ENCODE measurements at places on chromosomes 3 and 15.

- DNase-seq = no peak
Measured at GRCh38 chr3:48294611-48295263, 38.7 kb downstream of the SPINK8 start.

DNA sequence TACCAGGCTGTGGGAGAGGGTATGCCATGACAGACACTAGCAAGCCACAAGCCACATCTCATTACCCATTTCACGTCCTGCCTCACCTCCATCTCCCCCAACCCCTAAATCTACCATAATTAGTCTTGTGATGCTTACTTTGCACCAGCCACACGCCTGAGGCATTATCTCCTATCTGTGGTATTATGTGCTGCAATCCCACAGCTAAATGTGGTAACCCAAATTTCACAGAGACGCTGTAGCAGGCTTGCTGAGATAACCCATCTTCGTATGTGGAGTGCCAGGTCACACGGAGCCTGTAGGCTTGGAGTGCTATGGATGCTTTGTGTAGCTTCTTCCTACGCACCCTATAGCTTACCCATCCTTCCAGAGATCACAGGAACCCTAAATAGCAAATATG, 256.7 kb upstream of the KCNH8 start:
- DNase-seq = no peak

- DNase-seq = no peak
Measured at GRCh38 chr3:102059145-102059943, 210.0 kb downstream of the NFKBIZ start.

- DNase-seq = no peak
Measured at GRCh38 chr3:10437995-10438901, 67.1 kb downstream of the ATP2B2 start.

DNA sequence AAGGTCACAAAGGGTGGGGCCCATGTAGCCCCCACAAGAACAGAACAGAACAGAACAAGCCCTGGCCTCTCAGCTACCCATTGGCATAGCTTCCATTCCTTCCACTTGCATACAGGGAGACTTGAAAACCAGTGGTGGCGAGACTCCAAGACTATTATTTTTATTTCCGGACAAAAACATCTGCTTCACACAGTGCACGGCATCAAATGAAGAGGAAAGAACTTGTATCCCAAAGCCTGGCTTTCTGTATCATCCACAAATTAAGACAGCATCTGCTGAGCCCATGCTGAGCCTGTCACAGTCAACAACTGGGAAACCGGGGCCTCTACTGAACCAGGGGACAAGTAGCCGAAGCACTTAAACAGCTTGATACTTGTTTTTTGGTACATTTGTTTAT, 56.0 kb downstream of the CLEC3B start:
- DNase-seq = no peak

GRCh38 chr3:116947809-116948208, 238.2 kb downstream of the TUSC7 start:
- DNase-seq = no peak

DNA sequence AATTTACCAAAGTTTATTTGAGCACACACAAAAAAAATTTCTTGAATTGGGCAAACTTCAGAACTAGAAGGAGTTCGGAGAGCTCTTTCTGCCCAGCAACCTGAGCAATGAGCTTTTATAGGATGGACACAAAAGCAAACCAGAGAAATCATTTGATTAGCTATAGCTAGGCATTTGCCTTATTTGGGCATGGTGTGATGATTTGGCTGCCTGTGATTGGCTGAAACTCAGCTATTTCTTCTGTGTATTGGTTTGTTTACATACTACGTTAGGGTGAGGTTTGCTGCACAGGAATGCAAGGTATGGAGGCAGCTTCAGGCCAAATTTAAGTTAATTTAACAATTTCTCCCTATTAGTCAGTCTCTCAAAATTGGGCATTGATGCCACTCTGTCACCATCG, 65.1 kb downstream of the NEK11 start:
- no peak for DNase-seq

DNA sequence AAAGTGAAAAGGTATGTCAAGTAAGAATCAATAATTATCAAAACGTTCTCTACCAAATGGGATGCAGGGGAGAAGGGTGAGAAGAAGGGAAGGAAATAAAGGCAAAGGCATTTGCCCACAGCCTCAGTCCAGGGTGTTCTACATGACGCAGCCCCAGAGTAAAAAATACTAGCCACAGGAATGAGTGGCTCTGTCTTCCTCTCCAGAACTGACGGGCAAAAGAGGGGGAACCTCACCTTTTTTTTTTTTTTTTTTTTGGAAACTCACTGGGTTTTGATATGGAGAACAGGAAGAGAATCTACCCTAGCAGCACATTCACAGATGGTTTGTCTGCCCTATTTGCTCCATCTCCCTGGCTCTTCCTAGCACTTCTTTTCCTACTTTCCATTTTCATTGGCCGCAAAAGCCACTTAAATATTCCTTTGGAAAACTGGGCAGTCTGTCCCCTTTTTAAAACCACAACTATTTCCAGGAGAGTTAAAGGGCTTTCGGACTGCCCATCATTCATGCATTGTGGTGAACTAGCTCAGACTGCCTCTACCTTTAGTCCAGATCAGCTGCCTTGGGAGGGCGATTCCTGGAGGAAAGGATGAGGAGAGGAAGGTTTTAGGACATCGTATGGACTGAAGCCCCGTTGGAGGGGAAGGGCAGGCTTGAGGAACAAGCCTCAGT, 28.2 kb downstream of the B3GNT5 start:
- DNase-seq = no peak

- no peak for DNase-seq
Measured at GRCh38 chr3:127951276-127951675, 36.2 kb downstream of the KBTBD12 start.

DNA sequence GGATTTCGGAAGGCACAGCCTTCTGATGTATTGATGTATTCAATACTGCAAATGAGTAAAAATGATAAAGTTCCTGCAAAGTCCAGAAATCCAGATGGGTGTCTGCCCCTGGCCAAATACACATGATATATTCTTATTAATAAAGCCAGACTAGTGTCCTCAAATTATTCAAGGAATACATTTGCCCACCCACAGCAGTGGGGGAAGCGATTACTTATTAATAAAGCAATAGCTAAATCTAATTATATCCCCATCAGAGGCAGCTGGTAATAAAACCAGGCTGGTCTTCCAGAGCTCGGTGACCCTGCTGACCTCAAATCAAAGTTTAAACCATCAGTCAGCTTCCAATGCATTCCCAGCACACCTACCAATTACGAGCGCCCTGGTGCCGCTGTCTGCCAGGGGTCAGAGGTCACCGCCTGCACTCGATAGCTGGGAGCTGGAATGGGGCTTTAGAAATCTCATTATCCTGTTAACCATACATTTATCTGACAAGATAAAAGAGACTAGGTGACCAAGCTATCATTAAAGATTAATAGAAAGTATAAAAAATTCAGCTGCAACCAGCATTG, 330.3 kb downstream of the UACA start:
- no peak for DNase-seq

DNA sequence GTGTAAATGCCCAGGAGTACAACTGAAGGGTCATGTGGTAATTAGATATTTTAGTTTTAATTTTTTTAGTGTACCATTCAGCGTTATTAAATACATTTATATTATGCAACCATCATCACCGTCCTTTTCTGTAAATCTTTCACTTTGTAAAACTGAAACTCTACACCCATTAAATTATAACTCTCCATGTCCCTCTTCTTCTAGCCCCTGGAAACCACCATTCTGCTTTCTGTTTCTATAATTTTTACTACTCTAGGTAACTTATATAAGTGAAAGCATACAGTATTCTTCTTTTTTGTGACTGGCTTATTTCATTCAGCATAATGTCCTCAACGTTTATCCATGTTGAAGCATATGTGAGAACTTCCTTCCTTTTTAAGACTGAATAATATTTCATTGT, 48.1 kb downstream of the STXBP5L start:
- no peak for DNase-seq

DNA sequence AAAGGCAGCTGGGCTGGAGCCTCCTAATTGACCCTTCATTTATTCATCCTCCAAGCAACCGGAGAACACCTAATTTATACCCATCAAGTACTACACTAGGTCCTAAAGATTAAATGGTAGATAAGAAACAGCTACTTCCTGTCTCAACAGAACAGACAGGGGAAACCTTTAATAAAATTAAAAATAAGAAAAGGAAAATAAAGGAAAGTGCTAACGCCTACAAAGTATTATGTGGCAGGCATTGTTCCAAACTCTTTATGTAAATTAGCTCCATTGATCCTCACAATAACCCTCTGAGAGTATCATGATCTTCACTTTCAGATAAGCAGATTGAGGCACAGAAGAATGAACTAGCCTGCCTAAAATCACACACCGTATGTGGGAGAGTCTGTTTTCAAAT, 139.5 kb downstream of the CNTN6 start:
- DNase-seq = no peak

GRCh38 chr3:36833160-36833814, 68.9 kb upstream of the DCLK3 start:
- DNase-seq = no peak

DNA sequence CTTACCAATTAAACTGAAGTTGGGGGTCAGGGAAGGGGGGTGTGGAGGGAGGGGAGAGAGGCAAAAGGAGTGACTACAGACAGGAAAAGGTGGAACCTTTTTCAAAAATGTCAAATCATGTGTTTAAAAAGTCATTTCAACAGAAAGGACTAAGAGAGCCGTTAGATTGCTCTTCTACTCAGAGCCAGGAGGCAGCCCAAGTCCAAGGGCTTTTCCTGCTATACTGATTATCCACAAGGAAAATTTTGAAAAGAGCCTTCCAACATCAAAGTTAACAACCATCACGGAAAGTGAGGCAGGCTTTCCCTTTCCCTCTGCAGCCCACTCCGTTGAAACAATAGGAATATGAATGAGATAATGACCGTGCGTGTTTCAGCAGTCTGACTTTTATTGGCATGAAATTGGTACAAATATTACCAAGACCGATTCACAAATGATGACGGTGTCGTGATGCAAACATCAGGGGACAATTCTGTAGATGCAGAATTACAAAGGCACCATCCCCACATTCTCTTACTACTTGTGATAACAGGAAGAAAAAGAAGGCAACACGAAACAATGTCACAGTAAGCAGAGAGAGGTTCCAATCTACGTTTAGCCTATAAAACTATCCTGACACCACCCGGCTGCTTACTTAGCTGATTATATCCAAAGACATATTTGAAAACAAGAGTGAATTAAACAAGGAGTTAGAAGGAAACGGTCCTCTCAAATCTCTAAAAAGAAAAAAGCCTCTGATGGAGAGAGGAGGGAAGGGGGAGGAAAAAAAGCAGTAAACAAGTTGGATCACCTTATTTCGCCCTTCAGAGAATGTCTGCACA, 453.7 kb downstream of the FOXP1 start:
- DNase-seq = no peak

GRCh38 chr3:149717391-149718056, 34.8 kb downstream of the COMMD2 start:
- peak; percentile 48 for DNase-seq

GRCh38 chr15:101520395-101520794, 30.9 kb upstream of the PCSK6 start:
- DNase-seq = no peak

GRCh38 chr3:141553055-141553454, 66.2 kb downstream of the RASA2 start:
- DNase-seq = no peak

- no peak for DNase-seq
Measured at GRCh38 chr3:47910777-47911440, 105.3 kb downstream of the MAP4 start.

DNA sequence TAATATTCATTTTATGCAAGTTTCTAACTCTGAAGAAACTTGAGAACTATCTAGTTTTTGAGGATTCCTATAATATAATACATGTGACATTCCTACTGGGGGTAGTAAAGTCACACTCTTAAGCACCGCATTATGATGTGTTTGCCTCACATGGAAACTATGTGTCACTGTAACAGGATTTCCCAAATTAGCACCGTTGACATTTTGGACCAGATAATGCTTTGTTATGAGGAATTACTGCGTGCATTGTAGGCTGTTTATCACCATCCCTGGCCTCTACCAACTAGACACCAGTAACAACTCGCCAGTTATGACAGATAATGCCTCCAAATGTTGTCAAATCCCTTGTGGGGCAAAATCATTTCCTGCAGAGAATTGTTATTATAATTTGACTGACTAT, 267.8 kb downstream of the RAP2B start:
- no peak for DNase-seq

DNA sequence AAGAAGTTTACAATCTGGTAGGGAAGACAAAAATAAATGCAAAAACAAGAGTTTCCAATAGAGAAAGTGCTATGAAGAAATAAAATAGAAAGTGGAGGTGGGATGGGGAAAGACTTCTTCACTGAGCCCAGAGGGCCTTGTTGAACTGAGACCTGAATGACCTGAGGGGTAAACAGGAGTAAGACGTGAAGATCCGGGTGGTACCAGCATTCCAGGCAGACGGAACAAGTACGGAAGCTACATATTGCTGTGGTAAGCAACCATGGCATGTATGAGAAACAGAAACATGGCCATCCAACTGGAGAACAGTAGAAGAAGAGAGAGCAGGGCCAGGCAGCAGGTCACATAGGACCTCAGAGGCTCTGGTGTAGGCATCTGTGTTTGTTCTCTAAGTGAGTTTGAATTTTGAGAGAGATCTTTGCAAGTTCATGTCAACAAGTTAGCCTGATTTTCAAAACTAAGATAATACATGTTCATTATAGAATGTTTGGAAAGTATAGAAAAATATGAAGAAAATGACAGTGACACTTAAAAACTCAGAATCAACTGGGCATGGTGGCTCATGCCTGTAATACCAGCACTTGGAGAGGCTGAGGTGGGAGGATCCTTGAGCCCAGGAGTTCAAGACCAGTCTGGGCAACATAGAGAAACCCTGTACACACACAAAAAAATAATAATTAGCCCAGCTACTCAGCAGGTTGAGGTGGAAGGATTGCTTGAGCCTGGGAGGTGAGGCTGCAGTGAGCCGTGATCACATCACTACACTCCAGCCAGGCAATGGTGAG, 64.3 kb downstream of the SLC49A4 start:
- no peak for DNase-seq

DNA sequence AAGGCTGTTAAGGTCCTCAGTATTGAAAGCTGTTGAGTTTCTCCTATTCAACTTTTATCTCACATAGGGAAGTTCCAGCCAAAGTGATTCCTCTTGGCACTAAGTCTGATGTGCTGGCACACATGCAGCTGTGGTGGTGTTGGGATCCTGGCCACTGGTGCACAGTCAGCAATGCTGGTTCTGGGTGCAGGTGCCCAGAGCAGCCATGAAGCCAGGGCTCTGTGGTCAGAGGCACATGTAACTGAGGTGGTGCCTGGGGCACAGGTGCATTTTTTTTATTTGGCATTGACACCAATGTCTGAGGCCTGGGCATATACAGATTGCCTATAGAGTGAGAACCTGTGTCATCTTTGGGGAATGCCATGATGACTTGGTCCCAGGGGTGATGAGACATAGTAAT, 271.4 kb downstream of the POLQ start:
- DNase-seq = no peak
